ENCODE measurements at places on chromosomes 3 and 15. TPM values are rescaled to one million over a fixed set of nuclear protein-coding genes. Genes with fewer than 3 reads are reported as not detected.

DNA sequence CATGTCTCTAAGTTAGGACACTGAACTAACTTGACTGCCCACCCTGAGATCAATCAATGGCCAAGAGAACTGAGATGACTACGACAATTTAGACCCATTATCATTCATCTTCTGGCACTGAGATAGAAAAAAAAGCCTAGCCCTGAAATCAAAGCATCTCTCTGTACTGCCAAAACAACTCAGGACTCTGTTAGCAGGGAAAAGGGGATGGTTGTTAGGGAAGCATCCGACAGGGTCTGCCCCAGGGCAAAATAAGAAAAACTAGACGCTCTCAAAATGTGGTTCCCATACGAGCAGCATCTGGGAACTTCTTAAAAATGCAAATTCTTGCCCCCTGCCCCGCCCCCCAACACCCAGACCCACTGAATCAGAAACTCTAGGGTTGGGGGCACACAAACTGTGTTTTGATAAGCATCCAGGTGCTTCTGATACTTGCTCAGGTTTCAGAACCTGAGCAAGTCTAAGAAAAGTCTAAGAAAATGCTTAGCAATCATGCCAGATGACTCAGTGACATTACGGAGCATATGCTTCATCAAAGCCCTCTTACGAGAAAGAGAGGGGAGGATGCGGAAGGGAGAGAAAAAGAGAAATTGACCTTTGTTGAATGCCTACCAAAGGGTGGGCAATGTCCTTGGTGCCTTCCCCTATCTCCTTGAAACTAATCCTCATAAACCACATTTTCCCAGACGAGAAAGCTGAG is 172.8 kb upstream of the HES1 start:
- no peak for DNase-seq

DNA sequence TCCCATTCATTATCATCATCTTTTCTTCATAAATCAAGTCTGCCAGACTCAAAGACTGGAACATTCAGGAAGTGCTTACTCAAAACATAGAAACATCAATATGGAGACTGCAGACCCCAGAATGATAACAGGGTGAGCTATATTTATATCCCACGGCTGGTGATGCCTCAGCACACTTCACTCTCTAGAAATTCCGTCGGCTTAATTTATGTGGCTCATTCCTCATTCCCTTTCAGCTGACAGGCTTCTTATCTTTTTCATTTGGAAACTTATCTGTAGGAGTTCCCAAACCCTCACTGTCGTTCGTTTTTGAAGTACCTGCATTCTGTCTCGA is 45.5 kb downstream of the RFTN1 start:
- no peak for DNase-seq

GRCh38 chr3:86547692-86548091 is 443.3 kb downstream of the VGLL3 start:
- no peak for DNase-seq

- DNase-seq, result no peak
These were observed 11.3 kb downstream of the CORO2B start for GRCh38 chr15:68589783-68590710.

Gene SERPINI2
- total RNA-seq, result not detected

Gene CCR5
- not detected for total RNA-seq

Gene SLC22A13
- total RNA-seq, result 0.17 TPM

Gene UBAP1L
- 2.7 TPM for total RNA-seq

DNA sequence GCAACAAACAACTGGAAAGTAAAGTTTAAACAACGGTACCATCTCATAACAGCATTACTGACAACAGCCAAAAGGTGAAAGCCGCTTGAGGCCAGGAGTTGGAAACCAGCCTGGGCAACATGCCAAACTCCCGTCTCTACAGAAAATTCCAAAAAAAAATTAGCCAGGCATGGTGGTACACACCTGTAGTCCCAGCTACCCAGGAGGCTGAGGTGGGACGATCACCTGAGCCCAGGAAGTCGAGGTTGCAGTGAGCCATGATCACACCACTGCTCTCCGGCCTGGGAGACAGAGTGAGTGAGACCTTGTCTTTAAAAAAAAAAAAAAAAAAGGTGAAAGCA is 4.4 kb downstream of the TNK2 start:
- no peak for DNase-seq

DNA sequence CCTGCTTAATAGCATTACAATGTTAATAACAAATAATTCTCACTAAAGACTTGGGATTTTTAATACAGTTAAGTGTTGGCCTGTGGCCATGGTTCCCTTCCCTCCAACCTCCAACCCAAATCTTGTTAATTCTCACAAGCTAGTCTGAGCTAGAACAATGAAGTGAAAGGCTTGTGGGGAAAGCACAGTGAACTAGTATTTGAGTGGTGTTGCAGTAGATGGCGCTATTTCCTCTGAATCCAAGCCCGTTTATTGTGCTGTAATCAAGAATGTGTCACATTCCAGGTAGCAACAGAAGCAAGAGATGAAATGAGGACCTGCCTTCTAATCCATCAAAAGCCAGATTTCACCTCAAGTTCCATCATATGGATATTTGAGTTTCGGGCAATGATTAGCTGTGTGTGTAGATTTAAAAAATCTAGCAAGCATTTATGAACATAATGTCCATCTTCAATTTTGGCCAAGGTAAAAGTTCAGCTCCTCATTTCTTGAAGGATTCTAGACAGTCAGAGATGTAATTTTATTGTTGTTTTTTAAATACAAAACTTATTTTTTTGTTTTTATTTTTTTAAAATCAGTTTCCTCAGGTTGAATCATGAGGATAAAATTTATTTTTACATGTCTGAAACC is 160.7 kb downstream of the SQOR start:
- no peak for DNase-seq

Gene TRIM71
- total RNA-seq, result 0.03 TPM

GRCh38 chr3:25144430-25144829 is 283.6 kb upstream of the RARB start:
- DNase-seq, result no peak

Gene CLSTN2
- 3.1 TPM for total RNA-seq
